NCI-H1436 treated with DMSO at 0.1 percent for 48 hours (cell line): ENCODE measurements at places on chromosomes 12 and 14.
A peak's percentile ranks its signal among the peaks of the same experiment; 100 is the strongest.

- no peak for DNase-seq
Observed at GRCh38 chr14:24693983-24694382, 60.0 kb upstream of the GZMB start.

- DNase-seq, result peak; percentile 30
Observed at GRCh38 chr12:91877456-91878235, 268.0 kb downstream of the BTG1 start.

- DNase-seq, result no peak
Observed at GRCh38 chr14:24837280-24838046, 203.5 kb upstream of the GZMB start.

DNA sequence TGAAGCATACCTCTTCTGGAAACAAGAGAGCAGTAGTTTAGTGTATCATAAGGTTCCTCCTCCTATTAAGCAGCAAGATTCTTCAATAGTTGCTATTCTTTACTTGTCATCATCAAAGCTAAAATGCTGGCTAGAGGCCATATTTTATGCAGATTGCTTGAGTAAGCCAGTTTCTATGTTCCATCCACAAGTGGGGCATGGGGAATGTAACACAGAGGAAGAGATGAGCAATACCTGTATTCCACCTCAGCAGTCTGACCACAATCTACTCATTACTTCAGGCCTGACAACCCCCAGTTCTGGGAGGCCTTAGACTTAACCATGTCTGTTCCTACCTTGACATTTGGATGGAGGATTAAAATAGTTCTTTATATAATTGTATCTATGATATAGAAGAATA, 423.6 kb downstream of the BTG1 start:
- no peak for DNase-seq

GRCh38 chr14:28571636-28572035, 195.0 kb upstream of the FOXG1 start:
- DNase-seq, result no peak

- no peak for DNase-seq
Observed at GRCh38 chr14:70149596-70150165, 39.1 kb downstream of the SLC8A3 start.

GRCh38 chr14:79842270-79842669, 369.0 kb downstream of the DIO2 start:
- DNase-seq, result no peak

DNA sequence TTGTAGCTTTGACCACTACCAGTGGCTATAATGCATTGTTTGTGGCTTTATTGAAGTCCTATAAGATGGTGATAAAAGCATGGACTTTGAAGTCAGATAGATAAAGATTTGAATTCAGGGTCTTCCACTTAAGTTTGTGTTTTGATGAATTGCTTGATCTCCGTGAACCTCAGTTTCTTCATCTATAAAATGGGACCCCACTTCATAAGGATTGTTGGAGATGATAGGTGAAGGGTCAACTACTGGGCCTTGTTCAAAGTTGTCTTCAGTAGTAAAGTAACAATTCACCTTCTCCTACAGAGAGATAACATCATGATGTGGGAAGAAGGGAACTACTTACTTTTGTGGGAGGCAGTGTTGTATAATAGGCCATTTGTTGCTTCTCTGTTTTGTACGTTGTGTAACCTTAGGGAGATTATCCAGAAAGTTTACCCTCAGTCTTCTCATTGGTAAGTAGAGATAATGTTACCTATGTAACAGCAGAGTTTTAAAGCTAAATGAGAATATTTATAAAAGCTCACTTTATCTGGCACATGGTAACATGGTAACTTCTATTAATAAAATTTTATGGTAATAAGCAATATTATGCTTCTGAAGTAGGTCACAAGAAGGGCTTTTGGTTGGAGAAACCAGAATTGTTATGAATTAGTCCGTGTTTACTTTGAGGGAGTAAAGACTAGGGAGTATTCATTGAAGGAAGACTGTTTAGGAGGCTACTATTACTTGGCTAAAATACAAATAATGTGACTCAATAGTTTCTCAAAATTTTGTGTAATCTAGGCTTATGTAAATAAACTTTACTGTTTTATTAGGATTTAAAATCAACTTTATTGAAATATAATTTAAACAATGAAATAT, 15.1 kb downstream of the ADIPOR2 start:
- no peak for DNase-seq

- no peak for DNase-seq
Observed at GRCh38 chr12:105922670-105923102, 216.1 kb downstream of the NUAK1 start.

DNA sequence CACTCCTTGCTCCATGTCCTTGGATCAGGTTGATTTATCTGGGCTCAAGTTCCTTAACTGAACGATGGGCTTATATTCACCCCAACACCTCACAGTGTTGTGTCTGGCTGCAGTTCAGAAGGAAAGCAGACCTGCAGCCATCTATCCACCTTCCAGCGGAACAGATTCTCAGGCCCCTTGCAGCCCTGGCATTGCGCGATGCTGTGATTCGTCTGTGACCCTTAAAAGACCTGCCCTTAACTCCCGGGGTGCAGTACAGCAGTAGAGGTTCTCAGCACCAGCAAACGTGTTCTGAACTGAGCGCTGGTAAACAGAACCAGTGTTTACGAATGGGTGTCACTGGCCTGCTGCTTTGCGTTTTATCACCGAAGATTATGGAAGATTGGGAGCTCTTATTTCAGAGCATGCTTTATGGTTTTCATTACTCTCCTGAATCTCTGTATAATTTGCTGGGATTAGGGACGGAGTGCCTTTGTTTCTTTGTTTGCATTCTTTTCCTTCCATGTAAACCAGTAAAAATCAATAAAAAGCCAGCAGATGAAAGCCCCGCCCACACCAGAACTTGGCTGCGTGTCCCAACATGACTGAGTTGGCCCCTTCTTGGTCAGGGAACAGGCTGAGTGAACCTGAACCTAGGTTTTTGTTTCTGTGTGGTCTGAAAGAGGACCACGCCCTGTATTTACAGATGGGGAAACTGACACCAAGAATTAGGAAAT, 286.7 kb upstream of the CRY1 start:
- no peak for DNase-seq

DNA sequence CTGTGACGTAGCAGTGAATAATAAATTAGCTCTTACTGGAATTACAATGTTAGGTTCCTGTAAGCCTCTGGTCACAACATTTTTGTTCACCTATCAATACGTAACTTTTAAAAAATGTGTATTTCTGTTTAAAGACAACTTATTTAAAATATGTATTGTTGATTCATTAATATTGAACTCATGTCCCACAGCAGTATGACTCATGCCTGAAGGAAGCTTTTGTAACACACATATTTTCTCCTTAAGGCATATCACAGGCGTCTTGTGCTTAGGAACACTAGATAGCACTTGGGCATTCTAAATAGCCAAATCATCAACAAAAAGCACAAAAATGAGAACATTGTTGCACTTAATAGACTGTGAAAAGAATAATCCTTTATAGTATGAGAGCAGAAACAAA, 92.5 kb downstream of the GPHN start:
- DNase-seq, result no peak

- DNase-seq, result no peak
Observed at GRCh38 chr12:66352197-66352596, 49.9 kb downstream of the HELB start.

DNA sequence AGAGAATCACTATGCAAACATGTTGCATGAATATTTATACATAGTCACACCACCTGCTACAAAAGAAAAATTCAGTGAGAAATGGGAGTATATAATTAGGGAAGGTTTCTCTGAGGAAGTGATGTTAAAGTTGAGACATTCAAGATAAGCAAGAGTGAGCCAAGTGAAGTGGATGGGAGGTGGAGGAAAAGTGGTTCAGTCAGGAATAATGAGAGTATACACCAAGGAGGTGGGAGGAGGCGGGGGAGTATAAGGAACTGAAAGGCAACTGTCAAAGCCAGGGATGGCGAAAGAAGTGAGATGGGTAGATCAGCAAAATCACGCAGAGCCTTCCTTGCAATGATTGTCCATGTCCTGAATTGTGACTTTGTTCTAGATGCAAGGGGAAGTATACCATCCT, 33.7 kb downstream of the PRKD1 start:
- no peak for DNase-seq

GRCh38 chr14:97116546-97116945, 319.4 kb downstream of the VRK1 start:
- DNase-seq, result no peak

DNA sequence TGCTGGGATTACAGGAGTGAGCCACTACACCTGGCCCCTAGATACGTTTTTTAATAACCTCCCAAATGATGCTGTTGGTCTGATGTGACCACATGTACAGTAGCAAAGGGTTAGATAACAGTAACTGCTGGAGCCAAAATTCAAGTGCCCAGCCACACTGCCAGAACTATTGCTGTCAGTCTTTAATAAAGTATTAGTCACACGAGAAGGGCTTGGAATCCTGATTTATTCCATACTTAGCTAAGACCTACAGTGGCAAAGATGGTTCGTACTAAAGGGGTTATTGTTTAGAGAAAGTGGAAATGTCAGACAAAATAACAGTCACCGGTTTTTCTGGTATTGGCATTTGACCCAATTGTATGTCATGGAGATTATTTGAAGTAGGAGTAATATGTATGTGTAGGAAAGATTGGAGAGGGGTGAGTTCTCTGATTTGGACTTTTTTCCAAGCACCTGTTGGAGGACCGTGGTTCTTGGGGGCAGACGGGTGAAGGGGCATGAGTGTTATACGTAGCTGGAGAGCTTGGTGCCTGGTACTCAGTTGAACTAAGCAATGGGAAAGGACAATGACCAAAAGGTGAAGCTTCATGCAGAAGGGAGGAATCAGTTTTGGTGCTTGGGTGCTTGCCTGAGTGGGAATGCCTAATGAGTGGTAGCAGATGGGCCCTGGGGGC, 9.7 kb downstream of the TUBA1C start:
- DNase-seq, result no peak

DNA sequence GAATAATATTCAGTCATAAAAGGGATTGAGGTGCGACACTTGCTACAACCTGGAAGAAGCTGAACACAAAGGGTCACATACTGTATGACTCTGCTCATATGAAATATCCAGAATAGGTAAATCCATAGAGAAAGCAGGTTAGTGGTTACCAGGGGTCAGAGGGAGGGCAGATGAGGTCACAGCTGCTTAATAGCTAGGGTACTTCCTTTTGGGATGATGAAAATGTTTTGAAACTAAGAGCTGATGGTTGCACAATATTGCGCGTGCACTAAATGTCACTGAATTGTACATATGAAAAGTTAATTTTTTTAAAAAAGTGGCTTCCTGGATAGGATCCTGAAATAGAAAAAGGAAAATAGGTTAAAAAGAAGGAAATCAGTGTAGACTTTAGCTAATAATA, 23.8 kb downstream of the NEUROD4 start:
- DNase-seq, result no peak
